ENCODE measurements at places on chromosomes 3 and 15. TPM values are rescaled to one million over a fixed set of nuclear protein-coding genes. Genes with fewer than 3 reads are reported as not detected.

DNA sequence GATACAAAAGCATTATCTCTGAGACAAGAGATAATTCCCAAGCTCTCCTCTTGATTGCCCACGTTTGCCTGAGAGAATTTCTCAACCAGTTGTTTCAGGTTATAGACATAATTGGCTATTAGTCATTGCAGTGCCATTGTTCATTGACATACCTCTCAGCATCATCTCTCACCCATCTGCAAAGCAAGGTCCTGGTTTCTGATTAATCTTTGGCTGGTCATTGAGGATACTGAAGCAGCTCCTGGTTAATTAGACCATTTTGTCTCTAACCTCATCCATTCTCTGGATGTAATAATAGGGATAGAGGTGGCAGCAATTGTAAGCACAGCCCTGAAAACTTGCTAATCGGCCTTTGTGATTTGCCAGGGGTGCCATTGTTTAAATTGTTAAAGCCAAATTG lies 104.2 kb downstream of the CNTN6 start:
- DNase-seq, result no peak

GRCh38 chr3:157472648-157473047 lies 30.6 kb downstream of the VEPH1 start:
- DNase-seq, result no peak

DNA sequence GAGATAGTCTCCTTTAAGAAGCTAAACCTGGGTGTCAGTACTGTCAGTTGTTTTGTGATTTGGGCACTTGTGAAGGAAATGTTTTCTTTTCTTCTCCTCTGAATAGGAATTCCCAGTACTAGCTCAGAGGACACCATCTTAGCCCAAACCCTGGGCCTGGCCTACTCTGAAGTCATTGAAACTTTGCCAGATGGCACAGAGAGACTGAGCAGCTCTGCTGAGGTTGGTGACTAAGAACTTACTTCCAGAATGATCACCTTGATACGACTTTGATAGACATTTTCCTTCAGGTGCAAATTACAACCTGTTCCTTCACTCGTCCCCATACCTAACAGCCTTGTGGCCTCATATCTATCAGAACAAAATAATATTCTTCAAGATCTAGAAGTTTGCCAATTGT lies 100.2 kb downstream of the LARS2 start:
- no peak for DNase-seq

GRCh38 chr3:135779590-135780235 lies 185.8 kb upstream of the PPP2R3A start:
- no peak for DNase-seq

GRCh38 chr15:82304778-82305090 lies 42.1 kb downstream of the SAXO2 start:
- DNase-seq, result no peak

DNA sequence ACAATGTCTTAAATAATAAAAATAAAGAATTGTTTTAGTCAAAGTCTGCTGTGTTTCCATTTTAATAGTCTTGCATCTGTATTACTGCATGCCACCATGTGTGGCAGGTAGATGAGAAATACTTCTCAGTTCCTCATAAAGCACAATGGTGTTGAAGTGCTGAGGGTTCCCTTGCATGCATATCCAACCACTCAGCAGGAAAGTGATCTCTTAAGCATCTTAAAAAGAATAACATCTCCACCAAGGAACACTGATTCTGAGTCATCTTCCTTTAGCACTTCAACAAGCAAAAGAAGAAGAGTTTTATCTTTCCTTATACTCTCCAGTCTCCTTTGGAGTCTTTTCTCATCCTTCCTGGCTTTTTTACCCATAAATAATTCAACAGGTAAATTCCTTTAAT lies 602.0 kb downstream of the TBL1XR1 start:
- no peak for DNase-seq

ARRDC4 gene
- 95.1 TPM for total RNA-seq

RPL14 gene
- 748 TPM for total RNA-seq

RGMA gene
- total RNA-seq, result 16.5 TPM

TM4SF1 gene
- 84.7 TPM for total RNA-seq

DOCK3 gene
- 6.1 TPM for total RNA-seq

CORO2B gene
- 2.7 TPM for total RNA-seq

All from cardiac septum (tissue), 1 donor.